NCI-H524 (cell line): ENCODE measurements at places on chromosomes 5 and 9.

DNA sequence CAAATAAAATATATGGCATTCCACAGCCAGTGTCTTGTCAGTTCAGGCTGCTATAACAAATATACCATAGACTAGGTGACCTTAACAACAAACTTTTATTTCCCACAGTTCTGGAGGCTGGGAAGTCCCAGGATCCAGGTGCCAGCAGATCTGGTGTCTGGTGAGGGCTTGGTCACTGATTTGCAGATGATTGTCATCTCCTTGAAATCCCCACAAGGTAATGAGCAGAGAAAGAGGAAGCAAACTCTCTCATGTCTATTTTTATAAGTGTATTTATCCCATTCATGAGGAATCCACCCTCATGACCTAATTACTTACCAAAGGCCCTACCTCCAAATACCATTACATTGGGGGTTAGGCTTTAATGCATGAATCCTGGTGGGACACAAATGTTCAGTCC, 663.2 kb downstream of the TLR4 start:
- DNase-seq: no peak

- no peak for DNase-seq
These were observed 28.7 kb upstream of the PDE8B start for GRCh38 chr5:77181596-77182304.

DNA sequence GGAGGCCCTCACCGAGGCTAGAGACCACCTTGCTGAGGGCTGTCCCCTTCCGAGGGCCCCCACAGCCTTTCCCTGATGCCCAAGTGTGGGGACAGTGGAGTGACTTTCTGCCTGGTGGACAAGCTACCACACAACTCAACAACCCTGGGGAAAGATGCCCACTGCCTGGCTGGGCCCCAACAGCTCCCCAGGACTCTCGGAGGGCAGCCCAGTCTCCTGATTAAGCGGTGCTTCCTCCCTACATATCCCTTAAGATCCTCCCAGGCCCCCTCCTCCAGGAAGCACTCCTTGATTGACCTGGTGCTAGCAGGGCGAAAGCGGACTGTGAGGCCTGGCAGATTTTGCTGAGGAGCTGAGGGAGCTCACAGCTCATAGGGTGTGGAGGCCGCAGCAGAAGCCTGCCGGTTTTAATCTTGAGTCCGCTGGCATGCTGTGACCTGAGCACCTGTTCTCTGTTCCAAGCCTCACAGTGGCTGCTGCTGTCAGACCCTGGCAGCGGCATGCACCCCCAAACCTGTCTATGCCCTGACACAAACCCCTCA, 2.2 kb downstream of the NSMF start:
- DNase-seq: no peak

DNA sequence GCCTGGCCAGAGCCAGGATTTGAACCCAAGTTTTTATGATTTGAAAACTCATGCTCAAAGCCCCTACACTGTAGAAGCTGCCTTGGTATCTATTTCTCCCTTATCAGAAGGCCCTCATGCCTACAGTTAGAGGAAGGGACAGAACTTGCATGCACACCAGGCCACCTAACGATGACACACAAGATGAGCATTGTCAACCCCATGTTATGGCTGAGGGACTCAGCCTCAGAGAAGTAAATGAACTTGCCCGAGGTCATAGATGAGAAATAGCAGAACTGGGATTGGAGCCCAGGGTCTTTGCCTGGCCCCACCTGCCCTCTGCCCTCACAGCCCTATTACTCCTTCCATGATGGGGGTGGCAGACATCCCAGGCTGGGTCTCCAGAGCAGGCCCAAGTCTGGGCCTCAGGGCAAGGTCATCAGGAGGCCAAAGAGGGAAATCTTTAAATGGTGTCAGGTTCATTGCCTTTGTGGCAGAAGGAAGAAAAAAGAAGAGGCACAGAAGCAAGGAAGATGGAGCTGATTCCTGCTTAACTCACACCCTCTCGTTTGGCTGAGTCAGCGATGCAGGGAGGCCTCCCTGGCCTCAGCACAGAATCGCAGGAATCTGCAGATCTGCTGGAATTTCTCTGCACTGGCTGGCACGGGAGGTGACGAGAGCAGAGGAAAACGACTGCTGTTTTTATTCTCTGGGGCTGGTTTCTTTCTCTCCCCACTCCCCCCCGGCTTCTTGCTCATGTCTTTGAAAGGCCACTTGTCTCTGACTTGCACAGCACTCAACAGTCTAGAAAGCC, 20.6 kb upstream of the CRB2 start:
- DNase-seq: peak; percentile 20

DNA sequence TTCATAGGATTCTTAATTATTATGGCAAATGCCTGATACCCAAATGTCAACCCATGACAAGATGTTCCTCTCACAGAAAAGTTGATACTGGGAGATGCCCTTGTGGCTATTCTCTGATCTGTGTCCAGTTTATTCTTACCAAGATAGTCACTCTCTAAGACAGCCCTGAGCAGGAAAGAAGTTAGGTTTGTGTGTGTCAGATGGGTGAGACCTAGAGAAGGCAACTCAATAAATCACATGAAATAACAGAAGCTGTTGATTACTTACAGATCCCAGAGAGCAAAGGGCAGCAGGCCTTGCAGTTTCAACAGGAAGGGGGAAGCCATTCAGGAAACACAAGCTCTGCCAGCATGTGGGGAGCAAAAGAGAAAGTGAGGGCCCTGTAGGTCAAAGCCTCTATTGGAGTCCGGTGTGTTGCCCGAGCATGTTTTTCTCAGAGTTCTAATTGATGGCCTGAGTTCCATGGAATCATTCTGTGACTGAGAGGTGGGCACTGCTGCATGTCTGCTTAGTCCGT, 1193.7 kb upstream of the CDH18 start:
- DNase-seq: no peak

DNA sequence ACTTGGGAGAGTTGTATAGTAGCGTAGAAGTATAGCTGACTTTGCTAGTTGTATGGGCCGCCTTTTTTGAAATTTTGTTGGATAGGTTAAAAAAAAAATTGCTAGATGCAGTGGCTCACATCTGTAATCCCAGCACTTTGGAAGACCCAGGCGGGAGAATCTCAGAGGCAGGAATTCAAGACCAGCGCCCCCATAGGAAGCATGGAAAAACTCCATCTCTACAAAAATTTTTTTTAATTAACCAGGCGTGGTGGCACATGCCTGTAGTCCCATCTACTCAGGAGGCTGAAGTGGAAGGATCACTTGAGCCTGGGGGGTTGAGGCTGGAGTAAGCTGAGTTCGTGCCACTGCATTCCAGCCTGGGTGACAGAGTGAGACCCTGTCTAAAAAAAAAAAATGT, 59.2 kb downstream of the SMC5 start:
- DNase-seq: no peak

DNA sequence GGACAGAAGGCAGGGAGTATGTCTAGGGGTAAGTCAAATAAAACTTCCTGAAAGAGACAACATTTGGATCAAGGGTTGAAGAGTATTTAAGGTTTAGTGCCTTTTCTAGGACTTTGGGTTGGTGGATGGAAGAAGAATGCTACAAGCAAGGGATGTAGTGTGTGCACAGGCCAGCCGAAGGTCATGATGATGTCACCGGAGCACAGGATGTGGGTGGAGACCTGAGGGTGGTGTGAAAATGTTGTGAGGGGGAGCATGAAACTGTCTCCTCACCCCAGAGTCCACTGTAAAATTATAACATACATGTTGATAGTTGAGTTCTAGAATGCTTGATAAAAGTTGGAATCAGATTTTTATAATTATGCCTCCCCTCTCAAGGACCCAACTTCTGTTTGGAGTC, 553.3 kb upstream of the SGCD start:
- DNase-seq: no peak

GRCh38 chr5:55604611-55605067, 69.9 kb upstream of the PLPP1 start:
- no peak for DNase-seq

DNA sequence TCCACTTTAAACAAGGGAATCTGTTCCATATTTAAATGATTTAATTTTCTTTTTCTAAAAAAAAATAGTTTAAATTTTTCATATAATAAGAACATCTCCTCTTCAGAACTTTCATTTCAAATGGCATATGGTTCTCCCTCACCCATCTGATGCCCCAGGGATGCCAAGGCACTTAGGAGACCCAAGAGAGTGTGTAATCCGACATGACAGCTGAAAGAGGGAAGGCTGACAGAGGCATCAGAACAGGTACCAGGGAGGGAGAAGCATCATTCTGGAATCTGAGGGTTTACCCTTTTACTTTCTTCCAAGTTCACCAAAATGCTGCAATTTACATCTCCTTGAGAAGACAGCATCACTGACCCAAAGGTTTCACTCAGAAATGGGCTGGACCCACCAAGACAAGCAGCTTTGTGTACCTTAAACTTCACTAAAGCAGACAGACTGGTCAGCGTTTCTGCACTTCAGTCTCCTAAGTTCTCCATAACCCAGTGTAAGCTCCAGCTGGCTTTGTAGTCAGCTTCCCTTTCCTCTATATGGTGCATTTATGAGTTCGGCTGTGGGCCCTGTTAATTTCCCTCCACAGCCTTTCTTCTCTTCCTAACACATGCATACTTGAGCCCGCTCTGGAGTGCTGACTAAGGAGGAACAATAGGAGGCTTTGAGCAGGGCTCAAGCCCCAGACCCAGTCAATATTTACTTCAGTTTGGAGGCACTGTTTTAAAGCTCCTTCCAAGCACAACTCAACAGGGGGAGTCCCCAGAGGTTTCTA, 17.7 kb downstream of the EFNA5 start:
- peak; percentile 81 for DNase-seq

DNA sequence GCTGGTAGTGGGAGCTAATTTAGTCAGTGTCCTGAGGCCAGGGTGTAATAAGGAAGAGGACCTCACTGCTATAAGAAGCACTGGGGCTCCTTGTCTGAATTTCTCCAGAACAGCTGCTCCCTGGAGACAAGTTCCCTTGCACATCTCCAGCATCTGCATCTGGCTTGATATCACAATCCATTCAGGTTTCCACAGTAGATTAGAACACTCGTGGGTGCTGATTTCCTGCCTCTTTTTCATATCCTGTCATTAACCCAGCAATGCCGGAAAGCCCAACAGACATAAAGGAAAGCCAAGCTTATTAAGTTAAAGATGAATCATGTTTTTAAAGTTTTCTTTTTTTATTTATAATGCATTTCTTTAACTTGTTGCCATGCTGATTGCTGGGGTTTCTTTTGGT, 232.3 kb upstream of the WWC1 start:
- DNase-seq: no peak

- DNase-seq: peak; percentile 8
These were observed 56.7 kb upstream of the PAPPA start for GRCh38 chr9:116096853-116097252.

DNA sequence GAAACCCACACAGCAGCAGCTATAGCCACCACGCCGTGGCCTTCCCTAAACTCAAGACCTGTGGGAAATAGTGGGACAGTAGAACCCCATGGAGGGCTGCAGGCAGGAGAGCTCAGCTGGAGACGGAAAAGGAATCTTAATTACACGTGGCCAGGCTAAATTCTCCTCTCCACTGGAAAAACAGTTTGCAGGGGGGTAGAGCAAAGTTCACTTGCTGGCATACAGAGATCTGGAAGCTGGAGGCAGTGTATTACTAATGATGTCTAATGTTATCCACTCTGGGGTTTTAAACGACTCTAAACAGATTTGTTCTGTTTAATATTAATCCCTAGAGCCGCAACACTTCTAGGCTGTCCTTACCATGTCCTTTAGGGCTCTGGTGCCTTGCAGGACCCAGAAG, 257.1 kb downstream of the SAXO1 start:
- no peak for DNase-seq
